ENCODE measurements at places on chromosomes 5 and 9.

DNA sequence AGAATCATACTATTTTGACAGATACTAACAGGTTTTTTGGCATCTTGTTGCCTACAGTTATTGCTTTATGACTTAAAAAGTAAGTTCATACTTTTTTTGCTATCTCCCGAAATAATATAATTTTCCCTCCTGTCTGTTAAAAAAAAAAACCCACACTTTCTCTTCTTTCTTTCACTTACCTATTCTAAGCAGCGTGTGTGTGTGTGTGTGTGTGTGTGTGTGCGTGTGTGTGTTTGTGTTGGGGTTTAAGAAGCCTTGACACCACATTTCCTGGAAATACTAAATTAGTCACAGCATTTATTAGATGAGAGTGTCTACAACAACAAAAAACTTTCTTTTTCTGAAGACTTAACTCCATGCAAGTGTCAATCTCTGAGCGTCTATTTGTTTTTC, 12.4 kb downstream of the TNFAIP8 start:
- ATAC-seq: peak; percentile 66

DNA sequence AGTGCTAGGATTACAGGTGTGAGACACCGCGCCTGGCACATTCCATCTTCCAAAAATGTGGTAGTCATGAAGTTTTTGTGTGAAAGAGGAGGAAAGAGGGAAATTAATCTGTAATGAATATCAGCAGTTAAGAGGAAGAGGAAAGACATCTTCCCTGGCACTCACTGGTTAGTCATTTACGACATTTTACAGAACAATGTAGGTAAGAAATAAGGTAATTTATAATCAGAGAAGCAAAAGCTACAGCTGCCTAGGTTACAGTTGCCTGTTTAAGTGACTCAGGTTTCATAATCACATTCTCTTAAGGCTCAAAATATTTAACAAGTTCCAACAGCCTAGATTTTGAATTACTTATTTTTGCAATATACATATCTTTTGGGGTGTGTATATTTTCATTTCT, 26.9 kb downstream of the CNOT6 start:
- ATAC-seq: no peak

- ATAC-seq: no peak
Measured at GRCh38 chr9:32455738-32456137, 70.3 kb downstream of the RIGI start.

GRCh38 chr5:111628901-111629300, 116.6 kb upstream of the STARD4 start:
- no peak for ATAC-seq

DNA sequence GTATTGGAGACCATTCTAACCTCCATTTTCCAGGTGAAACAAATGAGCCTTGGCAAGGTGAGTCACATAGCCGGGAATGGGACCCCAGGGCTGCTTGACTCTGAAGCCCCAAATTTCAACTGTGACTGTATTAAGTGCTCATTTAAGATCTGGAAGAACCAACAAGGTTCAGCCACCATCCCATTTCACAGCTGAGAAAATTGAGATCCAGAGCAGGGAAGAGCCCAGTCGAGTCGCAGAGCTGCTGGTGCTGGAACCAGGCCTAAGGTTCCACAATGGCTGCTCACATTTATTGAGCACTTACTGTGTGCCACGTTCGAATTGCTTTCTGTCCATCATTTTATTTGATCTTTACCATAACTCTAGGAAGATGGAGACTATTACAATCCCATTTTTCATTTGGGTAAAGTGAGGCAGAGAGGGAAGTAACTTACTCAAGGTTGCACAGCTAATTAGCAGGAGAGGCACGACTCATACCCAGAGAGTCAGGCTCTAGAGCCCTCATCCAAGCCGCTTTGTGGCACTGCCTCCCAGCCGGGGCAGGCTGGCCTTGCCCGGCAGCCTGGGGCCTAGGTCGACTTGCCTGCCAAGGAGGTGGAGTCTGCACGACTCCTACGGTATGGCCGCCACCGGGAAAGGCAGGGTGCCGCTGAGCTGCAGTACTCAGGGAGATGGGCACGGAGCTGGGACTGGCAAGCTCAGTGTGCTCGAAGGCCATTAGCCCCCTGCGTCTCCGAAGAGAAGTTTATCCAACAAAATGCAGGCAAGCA, 4.3 kb upstream of the NTNG2 start:
- ATAC-seq: no peak

GRCh38 chr5:176820937-176821336, 10.6 kb downstream of the UNC5A start:
- ATAC-seq: no peak

DNA sequence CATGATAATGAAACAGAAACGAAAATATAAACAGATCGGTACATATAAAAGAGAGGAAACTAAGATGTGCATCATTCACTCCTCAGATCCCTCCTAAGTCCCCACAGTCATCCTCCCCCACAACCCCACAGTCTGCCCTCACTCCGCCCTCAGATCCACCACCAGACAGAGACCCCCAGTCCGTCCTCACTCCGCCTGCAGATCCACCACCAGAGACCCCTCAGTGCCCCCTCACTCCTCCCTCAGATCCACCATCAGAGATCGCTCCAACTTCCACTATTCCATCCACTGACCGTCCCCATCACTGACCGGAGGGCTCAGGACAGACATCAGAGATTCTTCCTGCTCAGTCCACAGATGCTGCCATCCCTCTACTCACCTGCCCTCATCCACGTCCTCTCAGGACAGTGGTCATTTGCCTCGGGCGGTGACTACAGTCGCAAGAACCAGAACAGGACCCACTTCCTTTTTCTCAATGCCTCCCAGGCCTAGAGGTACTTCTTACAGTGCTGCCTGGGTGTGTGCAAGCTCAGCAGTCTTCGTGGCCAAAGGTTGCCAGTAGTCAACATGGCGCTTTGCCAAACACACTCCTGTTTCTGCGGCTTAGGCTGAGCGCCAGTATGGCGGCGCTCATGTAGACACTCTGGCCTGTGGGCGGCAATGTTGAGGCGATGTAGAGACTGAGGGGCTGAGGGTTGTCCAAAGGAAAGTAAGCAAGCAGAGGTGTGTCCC, 8.3 kb upstream of the SPATA31C1 start:
- ATAC-seq: peak; percentile 66

DNA sequence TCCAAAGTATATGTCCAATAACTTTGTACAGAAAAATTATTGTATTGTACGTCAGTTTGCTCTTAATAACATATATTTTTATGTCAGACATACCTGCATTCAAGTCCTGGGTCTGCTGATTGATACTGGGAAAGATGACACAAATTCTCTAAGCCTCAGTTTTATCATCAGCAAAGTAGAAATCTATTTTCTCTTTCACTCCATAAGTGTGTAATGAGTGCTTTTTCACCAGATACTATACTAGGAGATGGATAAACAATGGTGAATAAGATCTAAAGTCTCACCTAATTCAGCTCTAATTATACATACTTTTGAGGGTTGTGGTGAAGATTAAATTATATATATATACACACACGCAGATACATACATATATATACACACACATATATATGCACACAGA, 12.3 kb downstream of the PPP2R2B start:
- ATAC-seq: no peak

DNA sequence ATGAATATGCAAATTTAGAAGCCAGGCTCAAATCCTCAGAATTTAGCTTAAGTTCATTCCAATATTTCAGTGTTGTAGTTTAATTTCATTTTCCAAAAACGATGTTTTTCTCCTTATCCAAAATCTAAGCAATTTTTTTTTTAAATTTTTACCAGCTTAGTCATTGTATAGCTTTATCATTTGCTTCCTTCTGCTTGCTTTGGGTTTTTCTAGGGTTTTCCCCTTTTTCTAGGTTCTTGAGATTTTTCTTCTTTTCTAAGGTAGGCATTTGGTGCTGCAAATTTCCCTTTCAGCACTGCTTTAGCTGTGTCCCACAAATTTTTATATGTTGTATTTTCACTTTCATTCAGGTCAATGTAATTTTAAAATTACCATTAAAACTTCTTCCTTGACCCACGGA, 34.4 kb upstream of the CCDC112 start:
- ATAC-seq: no peak

GRCh38 chr5:55903121-55903701, 52.1 kb downstream of the IL31RA start:
- ATAC-seq: peak; percentile 92

- ATAC-seq: no peak
Measured at GRCh38 chr5:84086511-84086910, 298.2 kb downstream of the EDIL3 start.

GRCh38 chr5:1471240-1471853, 26.1 kb upstream of the SLC6A3 start:
- ATAC-seq: no peak

DNA sequence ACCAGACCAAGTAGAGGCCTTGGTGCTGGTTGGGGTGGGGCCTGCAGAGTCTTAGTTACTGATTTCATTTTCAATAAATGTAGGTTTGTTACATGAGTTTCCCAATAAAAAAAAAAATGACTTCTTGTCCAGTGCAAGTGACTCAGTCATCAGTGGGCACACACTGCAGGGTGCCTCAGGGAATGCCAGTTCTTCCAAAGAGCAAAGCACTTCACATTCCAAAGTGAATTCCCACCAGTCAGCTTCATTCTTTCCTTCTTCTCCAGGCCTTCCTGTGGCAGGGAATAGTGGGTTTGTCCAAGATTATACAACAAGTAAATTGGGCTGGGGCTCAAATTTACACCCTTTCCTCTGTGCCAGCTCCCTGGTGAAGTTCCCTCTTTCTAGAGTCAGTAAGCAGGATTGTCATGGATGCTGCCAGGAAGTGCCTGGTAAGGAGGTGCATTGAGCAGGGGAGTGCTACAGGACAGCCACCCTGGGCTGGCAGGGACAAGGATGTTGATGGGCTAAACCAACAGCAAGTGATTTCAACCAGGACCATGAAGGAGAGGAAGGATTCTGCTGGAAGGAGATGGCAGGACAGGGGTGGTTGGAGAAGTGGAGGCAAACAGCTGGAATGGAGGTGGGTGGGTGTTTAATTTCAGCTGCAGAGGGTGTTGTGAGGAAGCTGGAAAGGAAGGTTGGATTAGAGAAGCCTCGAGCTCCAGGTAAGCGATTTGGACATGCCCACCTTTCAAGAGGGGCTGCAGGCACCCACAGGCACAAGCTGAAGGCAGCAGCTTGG, 3.7 kb upstream of the B4GALT7 start:
- no peak for ATAC-seq

DNA sequence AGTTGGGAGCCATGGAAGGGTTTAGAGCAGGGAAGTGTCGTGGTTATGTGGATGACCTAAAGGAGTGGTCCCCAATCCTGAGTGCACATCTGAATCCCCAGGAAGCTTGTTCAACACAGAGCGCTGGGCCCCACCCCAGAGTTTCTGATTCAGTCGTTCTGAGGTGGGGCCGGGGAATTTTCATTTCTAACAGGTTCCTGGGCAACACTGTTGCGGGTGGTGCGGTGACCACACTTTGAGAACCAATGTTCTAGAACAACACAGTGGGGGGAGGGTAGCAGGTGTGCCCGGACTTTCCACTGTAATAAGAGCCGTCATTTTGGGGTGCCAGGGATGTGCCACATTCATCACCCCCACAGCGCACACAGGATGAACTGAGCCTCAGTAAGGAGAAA, 39.3 kb downstream of the DUSP1 start:
- ATAC-seq: no peak

DNA sequence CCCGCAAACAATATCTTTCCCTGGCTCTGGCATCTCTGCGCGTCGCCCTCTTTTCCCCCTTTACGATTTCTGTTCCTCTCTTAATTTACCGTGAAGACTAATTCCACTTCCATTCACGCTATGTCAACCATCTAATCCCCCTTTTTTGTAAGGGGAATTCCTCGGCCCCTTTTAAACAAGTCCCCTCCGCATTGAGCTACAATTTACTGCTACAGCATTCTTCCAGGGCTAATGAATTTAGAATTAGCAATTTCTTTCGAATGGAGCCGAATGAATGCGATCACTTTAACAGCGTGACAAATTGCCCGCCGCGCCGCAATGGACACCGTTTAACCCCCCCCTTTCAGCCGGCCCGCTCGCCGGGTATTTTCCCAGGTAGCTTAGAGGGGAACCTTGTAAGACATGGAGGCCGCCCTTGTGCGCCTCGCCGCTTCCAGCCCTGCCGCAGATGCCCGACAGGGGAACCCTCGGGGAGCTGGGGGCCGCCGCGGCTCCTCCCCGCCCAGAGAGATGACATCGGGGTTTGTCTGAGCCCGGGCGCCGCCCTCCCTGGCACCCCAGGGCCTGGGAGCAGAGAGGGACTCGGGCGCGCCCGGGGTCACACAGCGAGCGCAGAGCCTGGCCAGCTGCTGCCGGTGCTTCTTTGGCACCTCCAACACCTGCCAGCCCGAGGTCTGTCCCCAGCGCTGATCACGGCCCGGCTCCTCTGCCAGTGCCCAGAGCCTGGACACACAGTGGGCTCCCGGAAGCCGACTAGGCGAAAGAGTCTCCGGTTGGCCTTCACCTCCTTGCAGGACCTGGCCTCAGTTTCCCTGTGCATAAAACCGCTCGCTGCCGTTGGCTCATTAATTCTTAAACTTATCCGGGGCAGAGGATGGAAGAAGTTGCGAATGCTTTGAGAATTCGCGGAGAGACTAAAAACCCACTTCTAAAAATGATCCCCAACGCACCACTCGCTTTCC, 1.3 kb downstream of the PRDM12 start:
- ATAC-seq: no peak

- no peak for ATAC-seq
Measured at GRCh38 chr9:33795281-33795680, at the start of gene PRSS3. TSS of gene PRSS3 (plus strand) at chr9:33795561. CDS start at chr9:33795574, 13 bp downstream.

GRCh38 chr9:134099123-134099761, 31.4 kb upstream of the BRD3 start:
- ATAC-seq: peak; percentile 79

GRCh38 chr5:38165435-38165834, 92.9 kb upstream of the EGFLAM start:
- no peak for ATAC-seq

GRCh38 chr9:111896942-111897600, 457 bp downstream of the UGCG start:
- peak; percentile 77 for ATAC-seq

GRCh38 chr5:610744-611730, 1.1 kb upstream of the CEP72 start:
- no peak for ATAC-seq

Data from stimulated activated memory B cell treated with anti-CD40 and anti-IgM and Interleukin-4, amounts not matched to agents 10 μg/mL and 1 μg/mL and 100 μg/mL, for 72 hours (primary cell).